Stomach (tissue), 19 donors: ENCODE measurements at places on chromosomes 16 and 17. TPM values are rescaled to one million over a fixed set of nuclear protein-coding genes. Genes with fewer than 3 reads are reported as not detected.

DNA sequence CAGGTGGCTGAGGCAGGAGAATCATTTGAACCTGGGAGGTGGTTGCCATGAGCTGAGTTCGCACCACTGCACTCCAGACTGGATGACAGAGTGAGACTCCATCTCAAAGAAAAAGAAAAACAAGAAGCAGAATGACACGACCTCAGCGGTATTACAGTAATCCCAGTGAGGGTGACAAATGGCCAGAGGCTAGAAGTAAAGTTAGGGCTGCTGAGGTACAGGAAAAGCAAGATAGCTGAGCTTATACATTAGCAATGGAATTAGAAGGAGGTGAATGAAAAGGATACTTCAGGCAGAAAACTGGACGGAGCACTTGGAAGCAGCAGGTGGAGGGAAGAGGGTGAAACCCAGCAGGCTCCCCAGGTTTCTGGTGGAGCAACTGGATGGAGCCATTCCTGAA, 26.1 kb upstream of the AMZ2 start:
- no peak overlapping the region for H3K27ac ChIP-seq
- no peaks in the 10 kb centered on the region for H3K36me3 ChIP-seq
- no peaks in the 10 kb centered on the region for H3K27me3 ChIP-seq
- H3K4me1 ChIP-seq: no peaks in the 10 kb centered on the region
- DNase-seq: no peak

- peaks cover 57% of the 10 kb centered on the region for H3K4me1 ChIP-seq
- H3K27ac ChIP-seq: peak overlapping the region; percentile 22
- no peaks in the 10 kb centered on the region for H3K27me3 ChIP-seq
- peaks cover 6% of the 10 kb centered on the region for H3K36me3 ChIP-seq
- no peak overlapping the region for H3K4me3 ChIP-seq
- peak; percentile 82 for DNase-seq
These were observed 8.2 kb upstream of the CSNK1D start for GRCh38 chr17:82281502-82282238.

The KCNH6 gene
- 0.37 TPM for total RNA-seq

GRCh38 chr17:42809250-42809649, 10.6 kb downstream of the CNTD1 start:
- H3K27ac ChIP-seq: peak overlapping the region; percentile 53
- peaks cover 38% of the 10 kb centered on the region for H3K4me1 ChIP-seq
- H3K36me3 ChIP-seq: peaks cover 51% of the 10 kb centered on the region
- no peak for DNase-seq
- H3K4me3 ChIP-seq: no peak overlapping the region

GRCh38 chr17:62888148-62888547, 77.9 kb upstream of the TANC2 start:
- no peak overlapping the region for H3K27ac ChIP-seq
- H3K36me3 ChIP-seq: no peaks in the 10 kb centered on the region
- H3K4me3 ChIP-seq: no peak overlapping the region
- no peak for DNase-seq
- no peaks in the 10 kb centered on the region for H3K27me3 ChIP-seq
- peaks cover 5% of the 10 kb centered on the region for H3K4me1 ChIP-seq

The CXCL16 gene
- 30.9 TPM for total RNA-seq

DNA sequence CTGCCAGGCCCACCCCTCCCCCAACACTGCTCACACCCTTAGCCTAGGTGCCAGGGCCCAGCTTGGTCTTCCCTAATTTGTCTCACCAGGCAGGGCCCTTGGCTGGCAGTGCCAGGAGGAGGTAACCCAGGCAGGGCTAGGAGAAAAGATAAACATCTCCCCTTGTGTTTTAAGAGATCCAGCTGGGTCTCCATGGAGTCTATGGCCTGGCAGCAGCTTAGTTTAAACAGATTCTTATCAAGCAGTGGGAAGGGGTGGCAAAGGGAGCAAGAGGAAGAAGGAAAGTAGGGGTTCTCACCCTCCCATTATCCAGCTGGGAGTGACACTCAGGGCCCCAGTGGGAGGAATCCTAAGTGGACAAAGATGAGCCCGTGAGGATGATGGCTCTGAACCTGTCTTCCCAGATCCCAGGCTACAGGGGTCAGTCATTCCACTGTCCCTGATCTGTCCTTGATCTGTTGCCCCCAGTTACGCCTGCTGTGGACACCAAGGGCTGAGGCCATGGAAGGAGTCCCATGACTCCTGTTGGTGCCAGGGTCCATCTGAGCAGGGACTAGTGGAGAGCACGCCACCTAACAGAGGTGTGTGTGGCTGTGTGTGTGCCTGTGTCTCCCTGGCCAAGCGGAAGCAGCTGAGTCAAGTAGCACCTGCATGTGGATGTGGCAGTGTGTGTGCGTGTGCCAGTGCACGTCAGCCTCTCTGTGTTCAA, 47.4 kb upstream of the MEIOC start:
- no peaks in the 10 kb centered on the region for H3K36me3 ChIP-seq
- no peak overlapping the region for H3K4me3 ChIP-seq
- H3K27ac ChIP-seq: no peak overlapping the region
- no peaks in the 10 kb centered on the region for H3K27me3 ChIP-seq
- no peak for DNase-seq
- H3K4me1 ChIP-seq: peaks cover 10% of the 10 kb centered on the region

DNA sequence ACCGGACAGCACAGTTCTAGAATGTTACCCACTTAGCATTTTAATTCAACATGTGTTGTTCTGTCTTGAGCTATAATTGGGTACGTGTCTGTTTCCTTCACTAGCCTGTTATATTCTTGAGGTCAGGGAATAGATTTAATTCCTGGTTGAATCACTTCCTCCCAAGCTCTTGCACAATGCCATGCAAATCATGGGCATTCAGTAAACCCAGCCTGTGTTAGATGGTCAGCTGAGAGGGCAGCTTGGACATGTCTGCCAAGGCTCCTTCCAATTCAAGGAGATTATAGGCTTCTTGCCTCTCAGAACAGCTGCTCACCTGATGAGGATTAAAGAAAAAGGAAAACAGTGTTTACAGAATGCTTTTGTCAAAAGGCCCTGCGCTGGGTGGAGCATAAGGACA, 12.6 kb downstream of the C1QTNF1 start:
- H3K4me3 ChIP-seq: no peak overlapping the region
- peaks cover 5% of the 10 kb centered on the region for H3K4me1 ChIP-seq
- no peaks in the 10 kb centered on the region for H3K36me3 ChIP-seq
- H3K27ac ChIP-seq: peak overlapping the region; percentile 24
- DNase-seq: no peak
- H3K27me3 ChIP-seq: no peaks in the 10 kb centered on the region

GRCh38 chr16:29663016-29663806, at the start of gene SPN:
SPN (plus strand) TSS chr16:29663247; CDS start chr16:29663729, 482 bp downstream.
- no peak for DNase-seq
- H3K27me3 ChIP-seq: no peaks in the 10 kb centered on the region

The OTOP3 gene
- not detected for total RNA-seq

DNA sequence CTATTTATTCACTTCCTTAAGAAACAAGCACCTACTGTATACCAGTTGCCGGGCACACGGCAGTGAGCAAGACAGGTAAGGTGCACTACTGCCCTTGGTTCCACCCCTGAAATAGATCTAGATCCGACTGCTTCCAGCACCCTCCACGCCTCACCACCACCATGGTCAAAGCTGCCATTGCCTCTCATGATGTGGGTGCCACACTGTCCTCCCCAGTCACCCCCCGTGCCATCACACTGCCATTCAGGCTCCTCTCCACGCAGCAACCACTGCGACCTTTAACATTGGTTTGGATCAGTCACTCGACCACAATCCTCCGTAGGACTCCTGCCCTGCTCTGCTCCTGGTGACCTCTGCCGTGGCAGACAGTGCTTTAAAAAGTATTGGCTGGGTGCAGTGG, 226.8 kb downstream of the CPPED1 start:
- no peaks in the 10 kb centered on the region for H3K36me3 ChIP-seq
- no peak overlapping the region for H3K27ac ChIP-seq
- H3K27me3 ChIP-seq: no peaks in the 10 kb centered on the region
- no peaks in the 10 kb centered on the region for H3K4me1 ChIP-seq
- no peak for DNase-seq

The CCDC200 gene
- not detected for total RNA-seq

The NTN3 gene
- not detected for total RNA-seq

- H3K4me1 ChIP-seq: peaks cover 47% of the 10 kb centered on the region
- peaks cover 38% of the 10 kb centered on the region for H3K36me3 ChIP-seq
- H3K4me3 ChIP-seq: peak within 1 kb of the TSS; percentile 76
- DNase-seq: peak; percentile 80
These were observed at the start of gene TLCD2 for GRCh38 chr17:1709971-1710806. TLCD2 (minus strand) TSS chr17:1710377; CDS start chr17:1710242, 135 bp downstream.

The EPOP gene
- 0.72 TPM for total RNA-seq

GRCh38 chr16:27025581-27025980, 41.1 kb upstream of the C16orf82 start:
- H3K4me1 ChIP-seq: no peaks in the 10 kb centered on the region
- no peaks in the 10 kb centered on the region for H3K27me3 ChIP-seq
- H3K27ac ChIP-seq: no peak overlapping the region
- H3K36me3 ChIP-seq: no peaks in the 10 kb centered on the region
- H3K4me3 ChIP-seq: no peak overlapping the region

GRCh38 chr17:36195434-36196130, 976 bp downstream of the CCL3L1 start:
- no peak for DNase-seq
- H3K4me3 ChIP-seq: no peak overlapping the region
- no peaks in the 10 kb centered on the region for H3K4me1 ChIP-seq
- H3K36me3 ChIP-seq: no peaks in the 10 kb centered on the region
- no peaks in the 10 kb centered on the region for H3K27me3 ChIP-seq

- no peaks in the 10 kb centered on the region for H3K36me3 ChIP-seq
- H3K27me3 ChIP-seq: no peaks in the 10 kb centered on the region
- peak within 1 kb of the TSS; percentile 89 for H3K27ac ChIP-seq
These were observed at the start of gene UBE2O for GRCh38 chr17:76452660-76453430. UBE2O (minus strand) TSS chr17:76453152; CDS start chr17:76453141, 11 bp downstream.

The CACNG3 gene
- not detected for total RNA-seq

DNA sequence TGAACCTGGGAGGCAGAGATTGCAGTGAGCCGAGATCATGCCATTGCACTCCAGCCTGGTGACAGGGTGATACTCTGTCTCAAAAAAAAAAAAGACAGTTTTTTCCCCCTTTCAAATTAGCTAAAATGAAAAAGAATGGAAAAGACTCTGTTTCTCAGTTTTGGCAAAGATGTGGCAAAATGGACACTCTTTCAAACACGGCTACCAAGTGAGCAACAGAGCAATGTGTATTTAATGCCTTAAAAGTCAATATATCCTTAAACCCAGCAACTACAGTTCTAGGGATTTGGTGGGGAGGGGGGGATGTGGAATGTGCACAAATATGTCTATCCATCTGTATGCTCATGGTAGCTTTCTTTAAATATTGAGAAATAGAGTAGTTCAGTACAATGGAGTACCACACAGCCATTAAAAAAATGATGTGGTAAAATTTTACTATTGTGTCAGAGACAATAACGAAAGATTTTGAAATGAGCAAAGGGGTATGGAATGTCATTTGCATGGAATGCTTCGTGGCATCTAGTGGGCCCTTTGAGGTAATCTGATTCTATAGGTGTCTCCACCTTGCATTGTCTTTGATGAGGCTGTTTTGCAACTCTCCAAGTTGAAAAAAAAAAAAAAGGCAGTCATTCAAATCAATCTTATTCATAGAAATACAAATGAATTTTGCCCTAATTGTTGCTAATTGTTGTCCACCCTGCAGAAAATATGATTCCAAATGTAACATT, 108.1 kb downstream of the AXIN2 start:
- H3K27me3 ChIP-seq: no peaks in the 10 kb centered on the region
- H3K36me3 ChIP-seq: no peaks in the 10 kb centered on the region
- H3K27ac ChIP-seq: no peak overlapping the region
- H3K4me3 ChIP-seq: no peak overlapping the region
- no peak for DNase-seq
